ENCODE measurements at places on chromosomes 7 and 10.

- DNase-seq = no peak
Observed at GRCh38 chr10:59577984-59578383, 131.7 kb downstream of the SLC16A9 start.

- no peak for DNase-seq
Observed at GRCh38 chr7:107559864-107560263, 3.9 kb downstream of the COG5 start.

GRCh38 chr10:69269761-69270160 lies 8.5 kb upstream of the HK1 start:
- no peak for DNase-seq

GRCh38 chr7:28354601-28355402 lies 57.5 kb upstream of the CREB5 start:
- DNase-seq = no peak

DNA sequence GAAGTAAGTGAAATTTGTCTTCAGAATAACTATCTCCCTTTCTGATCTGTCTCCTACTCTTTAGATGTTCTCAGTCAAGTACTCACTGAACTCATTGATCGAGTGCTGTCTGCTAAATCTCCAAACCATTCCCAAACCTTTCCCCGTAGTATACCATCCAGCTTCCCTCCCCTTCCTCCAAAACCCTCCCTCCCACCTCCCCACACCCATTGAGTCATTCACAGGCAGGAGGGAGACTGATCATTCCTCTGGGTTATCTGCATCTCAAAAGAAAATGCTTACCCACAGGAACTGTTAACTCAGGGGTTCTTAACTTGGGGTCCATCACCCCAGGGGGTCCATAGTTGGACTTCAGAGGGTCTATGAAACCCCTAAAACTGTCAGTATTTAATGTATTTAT lies 37.4 kb downstream of the GOT1 start:
- no peak for DNase-seq

DNA sequence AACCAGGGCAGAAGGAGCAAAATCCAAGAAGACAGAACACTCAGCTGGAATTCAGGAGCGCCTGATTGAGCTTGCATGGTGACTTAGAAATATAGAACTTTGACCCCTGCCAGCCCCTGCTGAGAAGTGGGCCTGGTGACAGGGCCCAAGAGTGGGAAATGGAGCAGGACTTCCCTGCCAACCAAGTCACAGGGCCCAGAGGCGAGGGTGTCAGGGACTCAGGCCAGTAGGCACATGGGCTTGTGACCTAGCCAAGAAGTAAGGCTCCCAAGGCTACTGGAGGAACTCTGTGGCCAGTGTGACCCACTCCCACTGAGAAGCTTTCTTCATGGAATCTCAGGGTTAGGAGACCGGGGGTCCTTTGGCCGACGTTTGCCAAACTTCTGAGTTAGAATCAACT lies 31.9 kb downstream of the LRRC20 start:
- DNase-seq = no peak

DNA sequence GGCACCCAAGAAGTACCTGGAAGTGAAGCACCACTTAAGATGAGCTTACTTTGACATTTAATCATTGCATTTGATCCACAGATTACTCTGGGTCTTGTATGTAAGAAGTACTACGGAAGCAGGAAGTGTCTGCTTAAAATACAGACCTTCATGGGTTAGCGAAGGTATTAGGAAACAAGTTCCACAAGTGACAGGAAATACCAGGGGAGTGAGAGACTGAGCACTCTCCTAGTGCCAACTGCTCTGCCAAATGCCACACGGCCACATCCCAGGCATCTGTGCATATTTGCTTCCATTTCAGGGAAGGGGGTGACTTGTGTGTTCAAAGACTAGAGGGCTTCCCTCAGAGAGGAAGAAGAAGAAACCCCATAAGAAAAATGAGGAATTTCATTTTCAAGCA lies 57.2 kb upstream of the ANK3 start:
- DNase-seq = no peak

DNA sequence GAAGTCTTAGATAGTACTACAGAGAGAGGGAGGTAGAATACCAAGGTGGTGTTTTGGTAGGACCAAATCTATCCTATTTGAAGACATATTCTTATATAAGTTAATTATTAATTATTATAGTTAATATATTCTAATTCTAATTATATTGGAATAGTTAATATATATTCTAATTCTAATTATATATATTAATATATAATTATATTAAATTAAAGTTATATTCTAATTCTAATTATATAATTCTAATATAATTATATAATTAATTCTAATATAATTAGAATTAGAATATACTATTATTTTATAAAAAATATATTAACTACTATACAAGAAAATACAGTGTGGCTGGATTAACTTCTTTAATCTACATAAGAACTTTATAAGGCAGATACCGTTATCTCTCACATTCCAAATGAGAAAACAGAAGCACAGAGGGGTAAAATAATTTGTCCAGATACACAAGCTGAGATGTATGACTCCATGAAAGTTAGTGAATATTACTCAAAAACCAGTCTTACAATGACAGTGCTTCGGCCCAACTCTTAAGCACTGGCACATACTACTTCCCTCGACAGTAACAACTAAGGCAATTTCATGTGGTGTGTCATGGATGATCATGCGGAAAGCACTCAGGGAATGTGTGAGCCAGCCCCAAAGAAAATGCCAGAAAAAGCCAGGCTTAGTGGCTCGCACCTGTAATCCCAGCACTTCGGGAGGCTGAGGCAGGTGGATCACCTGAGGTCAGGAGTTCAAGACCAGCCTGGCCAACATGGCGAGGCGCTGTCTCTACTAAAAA lies 42.6 kb downstream of the TYW1B start:
- DNase-seq = no peak

Data from effector memory CD8-positive, alpha-beta T cell (primary cell).